ENCODE measurements at places on chromosomes 7 and 10.

- DNase-seq: no peak
These were observed 97.1 kb downstream of the CHST15 start for GRCh38 chr10:123996302-123996701.

GRCh38 chr7:107696330-107696946, 35.8 kb downstream of the SLC26A4 start:
- DNase-seq: no peak

DNA sequence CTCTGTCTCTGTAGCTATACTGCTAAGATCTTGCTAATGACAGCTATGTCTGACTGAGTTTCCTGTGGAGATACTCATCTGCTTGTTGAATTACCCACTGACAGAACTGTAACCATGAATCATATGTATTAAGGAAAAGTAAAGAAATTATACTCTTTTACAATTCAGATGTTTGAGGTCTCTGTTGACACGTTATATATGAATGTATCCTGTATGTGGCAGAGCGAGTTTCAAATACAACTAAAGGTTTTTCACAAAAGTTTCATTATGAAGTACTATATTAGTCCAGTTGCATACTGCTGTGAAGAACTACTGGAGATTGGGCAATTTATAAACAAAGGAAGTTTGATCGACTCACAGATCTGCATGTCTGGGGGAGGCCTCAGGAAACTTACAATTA, 232.5 kb downstream of the CDK14 start:
- DNase-seq: peak; percentile 42

DNA sequence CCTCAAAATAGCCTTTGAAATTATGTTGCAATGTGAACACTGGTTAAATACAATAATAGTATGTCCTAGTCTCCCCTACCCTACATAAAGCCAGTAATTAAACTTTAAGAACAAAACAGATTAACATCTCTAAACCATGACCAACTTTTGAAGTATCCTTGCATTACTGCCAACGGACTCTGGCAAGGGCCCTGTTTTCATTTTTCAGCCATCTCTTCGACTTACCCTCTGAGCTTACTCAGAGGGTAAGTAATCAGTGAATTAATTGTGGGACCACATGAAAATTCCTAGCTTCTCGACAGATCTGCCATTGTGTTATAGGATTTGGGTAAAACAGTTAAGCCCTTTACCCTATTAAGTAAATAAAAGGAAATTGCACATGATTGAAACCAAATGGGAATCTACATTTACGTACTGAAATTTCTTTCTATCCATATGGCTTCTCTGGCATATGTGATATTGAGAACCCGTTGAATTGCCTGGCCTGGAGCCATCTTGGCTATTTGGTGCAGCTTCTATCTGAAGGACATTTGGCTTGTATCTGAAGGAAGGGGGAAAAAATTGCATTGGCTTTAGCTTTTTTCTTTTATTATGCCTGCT, 39.6 kb downstream of the DYNC1I1 start:
- DNase-seq: no peak

- DNase-seq: no peak
These were observed 3.7 kb upstream of the HOXA7 start for GRCh38 chr7:27160145-27160545.

GRCh38 chr7:105829681-105830322, 46.6 kb downstream of the ATXN7L1 start:
- DNase-seq: peak; percentile 44

DNA sequence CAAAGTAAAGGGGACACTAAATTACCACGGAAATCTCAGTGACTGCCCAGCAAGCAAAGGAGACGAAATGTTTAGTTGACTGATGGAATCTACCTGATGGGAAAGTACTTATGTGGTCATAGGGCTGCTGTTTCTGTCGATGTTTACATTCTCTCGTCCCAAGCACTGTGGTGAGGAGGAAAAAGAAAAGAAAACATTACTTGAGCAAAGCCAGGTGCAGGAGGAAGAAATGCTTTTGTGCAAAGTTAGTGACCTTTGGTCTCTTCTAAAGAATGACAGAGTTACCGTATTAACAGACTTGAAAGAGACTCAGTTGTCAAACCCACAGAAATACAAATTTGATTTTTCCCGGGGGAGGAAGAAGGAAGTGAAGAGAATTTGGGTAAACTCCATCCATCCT, 43.3 kb upstream of the FMC1 start:
- no peak for DNase-seq

DNA sequence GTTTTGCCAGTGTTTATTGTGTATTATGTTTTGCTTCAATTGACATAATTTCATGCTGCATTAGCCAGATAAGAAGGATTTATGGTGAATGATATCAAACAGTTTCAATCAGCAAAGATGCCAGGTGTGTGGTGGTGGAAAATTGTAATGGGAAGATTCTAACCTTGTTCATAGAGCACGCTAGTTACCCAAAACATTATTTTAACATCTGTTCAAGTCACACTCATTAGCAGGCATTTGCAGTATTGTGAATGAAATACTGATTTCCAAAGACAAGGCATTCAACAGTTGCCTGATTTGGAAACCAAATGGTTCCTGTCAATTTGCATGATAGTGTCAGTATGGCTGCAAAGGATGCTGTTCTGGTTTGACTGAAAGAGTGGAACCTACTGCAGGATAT, 129.7 kb downstream of the EPC1 start:
- DNase-seq: no peak

- no peak for DNase-seq
These were observed 81.6 kb upstream of the MSRB2 start for GRCh38 chr10:23013581-23014335.

- DNase-seq: peak; percentile 43
These were observed 5.3 kb downstream of the HOXA11 start for GRCh38 chr7:27179503-27180430.

DNA sequence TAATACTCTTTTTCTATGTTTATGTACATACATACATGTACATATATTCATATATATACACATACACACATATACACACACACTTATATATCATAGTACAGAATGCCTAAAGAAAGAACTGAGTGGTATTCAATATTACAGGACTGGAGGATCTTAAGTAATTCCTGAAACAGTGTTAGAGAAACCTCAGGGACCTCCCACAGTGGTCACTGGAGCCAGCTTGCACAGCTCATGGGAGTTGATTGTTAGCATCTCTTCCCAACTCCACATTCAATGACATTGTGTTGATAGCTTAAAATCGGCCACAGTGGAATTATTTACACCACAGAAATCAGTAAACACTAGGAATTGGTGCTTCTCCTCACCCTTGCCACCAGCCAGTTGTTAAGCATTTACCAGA, 6.0 kb downstream of the LRRC17 start:
- DNase-seq: no peak

- DNase-seq: peak; percentile 60
These were observed 797.2 kb downstream of the TNS3 start for GRCh38 chr7:46784732-46785131.

GRCh38 chr7:155665957-155666287, 21.5 kb downstream of the RBM33 start:
- DNase-seq: peak; percentile 91

DNA sequence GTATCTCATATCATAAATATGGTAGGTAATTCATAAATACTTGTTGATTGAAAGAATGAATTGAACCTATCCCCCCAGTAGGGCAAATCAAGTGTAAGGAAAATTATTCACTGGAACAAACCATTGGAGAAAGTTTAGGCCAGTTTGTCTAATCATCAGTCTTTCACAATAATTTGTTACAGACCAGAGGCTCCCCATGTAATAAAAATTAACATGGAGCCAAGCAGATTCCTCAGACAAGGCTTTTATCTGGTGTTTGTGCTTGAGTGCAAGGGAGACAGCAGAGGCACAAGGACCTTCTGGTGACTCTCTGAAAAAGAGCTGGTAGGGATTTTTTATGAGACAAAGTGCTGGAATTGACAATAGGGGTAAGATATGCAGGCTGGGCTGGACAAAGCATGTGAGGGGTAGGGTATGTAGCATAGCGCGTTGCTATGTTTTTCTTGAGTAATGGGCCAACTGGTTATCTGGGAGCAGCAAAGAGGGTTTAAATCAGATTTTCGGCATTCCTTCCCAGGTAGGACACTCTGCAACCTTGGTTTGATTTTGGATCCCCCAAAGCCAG, 7.8 kb upstream of the PANK1 start:
- no peak for DNase-seq

GRCh38 chr7:82998436-82998835, 164.2 kb downstream of the PCLO start:
- DNase-seq: no peak

DNA sequence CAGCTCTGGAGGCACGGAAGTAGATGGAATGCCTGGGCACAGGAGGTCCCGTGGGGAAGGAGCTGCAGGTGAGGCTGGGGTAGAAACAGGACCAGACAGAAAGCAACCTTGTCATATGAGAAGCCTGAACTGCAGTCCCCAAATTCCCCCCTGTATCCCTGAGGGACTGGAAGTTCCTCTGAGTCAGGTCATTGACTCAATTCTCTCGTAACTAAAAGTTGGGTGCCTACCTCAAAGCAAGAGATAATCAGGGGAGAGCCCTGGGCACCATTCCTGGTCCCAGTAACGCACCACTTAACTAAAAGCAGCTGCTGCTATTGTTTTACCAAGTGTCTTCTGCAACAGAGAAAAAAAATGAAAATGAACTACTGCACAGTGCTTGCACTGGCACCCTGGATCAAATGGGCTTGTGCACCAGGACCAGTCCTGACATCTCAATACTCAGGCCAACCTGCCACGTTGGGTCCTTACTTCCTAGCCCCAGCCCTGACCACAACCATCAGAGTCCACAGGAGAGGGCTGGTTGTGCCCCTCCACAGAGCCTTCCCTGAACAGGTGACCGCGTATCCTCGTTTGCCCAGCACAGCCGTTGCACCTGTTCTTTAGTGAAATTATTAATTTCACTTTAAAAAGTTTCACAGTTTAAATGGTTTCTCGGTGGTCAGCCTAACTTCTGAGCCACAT, 79.3 kb downstream of the GRID1 start:
- DNase-seq: no peak

GRCh38 chr7:127781081-127781480, 129.1 kb downstream of the SND1 start:
- no peak for DNase-seq

DNA sequence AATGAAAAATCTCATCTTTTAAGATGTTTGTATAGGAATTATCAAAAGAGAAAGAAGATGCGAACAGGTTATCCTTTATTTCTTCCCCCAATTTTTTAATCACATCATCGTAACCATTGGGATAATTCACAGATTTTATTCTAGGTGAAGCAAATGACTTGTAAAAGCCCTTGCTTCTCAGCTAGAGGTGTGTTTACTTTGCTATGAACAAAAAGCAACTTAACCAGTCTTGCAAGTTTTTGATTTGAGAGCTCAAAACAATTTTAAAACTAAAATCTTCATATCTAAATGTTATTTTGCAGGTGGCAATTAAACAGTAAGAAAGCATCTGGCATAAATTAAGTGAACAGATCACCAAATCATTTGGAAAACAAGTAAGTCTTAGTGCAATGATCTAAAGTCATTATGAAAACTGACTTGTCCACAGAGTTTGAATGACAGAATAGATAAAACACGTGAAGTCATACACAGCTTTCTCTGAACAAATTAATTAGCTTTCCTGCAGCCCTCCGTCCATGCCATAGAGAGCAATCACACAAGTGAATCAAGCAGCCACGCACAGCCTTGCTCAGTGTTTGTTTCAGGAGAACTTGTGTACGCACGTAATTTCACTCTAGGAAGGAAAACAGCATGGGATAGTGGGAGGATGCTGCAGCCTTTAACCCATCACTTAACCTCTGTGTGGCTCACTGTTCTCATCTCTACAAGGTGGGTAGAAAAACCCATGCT, 85.0 kb upstream of the ZNF800 start:
- DNase-seq: no peak

DNA sequence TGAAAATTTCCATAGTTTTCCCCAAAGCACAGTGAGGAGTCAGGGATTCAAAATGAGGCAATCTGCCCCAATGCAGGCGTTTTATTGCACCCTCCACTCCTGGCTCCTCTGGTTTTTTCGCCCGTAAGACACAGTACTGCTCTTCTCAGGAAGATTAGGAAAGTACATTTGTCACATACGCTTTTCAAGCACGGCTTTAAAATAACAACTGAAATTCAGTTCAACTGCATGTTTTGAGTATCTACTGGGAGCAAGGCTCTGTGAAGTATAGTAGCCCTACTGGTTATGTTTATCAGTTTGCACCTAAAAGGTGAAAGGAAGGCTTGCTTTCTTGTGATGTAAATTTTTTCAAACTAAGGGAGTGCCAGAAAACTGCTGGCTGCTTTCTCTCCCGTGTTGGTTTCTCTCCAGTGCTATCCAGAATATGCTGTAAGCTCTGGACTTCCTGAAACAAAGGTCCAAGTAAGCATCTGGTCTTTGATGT, 1.9 kb upstream of the SGMS1 start:
- no peak for DNase-seq
